ENCODE measurements at places on chromosomes 1 and 21. TPM values are rescaled to one million over a fixed set of nuclear protein-coding genes. Genes with fewer than 3 reads are reported as not detected.

The FTCD gene
- 0.39 TPM for total RNA-seq

The SLFNL1 gene
- 2.0 TPM for total RNA-seq

The NPL gene
- total RNA-seq: 1.3 TPM

The LRRC39 gene
- total RNA-seq: 0.22 TPM

The OR10Z1 gene
- not detected for total RNA-seq

The RAB25 gene
- 62.4 TPM for total RNA-seq

The TNFRSF1B gene
- not detected for total RNA-seq

The SYCP1 gene
- total RNA-seq: not detected

The PCAT6 gene
- 1.2 TPM for total RNA-seq

The EXTL1 gene
- 6.7 TPM for total RNA-seq

The POMGNT1 gene
- 85.1 TPM for total RNA-seq

The MYOC gene
- total RNA-seq: not detected

The PTAFR gene
- not detected for total RNA-seq

The CHD1L gene
- total RNA-seq: 11.8 TPM

The BCL2L15 gene
- 0.39 TPM for total RNA-seq

The CFAP57 gene
- total RNA-seq: 0.39 TPM

The BRINP2 gene
- 2.4 TPM for total RNA-seq

The DIO1 gene
- total RNA-seq: not detected

The GPR25 gene
- not detected for total RNA-seq

The MYOG gene
- total RNA-seq: not detected

The PRAMEF9 gene
- not detected for total RNA-seq

The SFN gene
- 146 TPM for total RNA-seq

The SPRR2A gene
- total RNA-seq: not detected

The LRRC38 gene
- not detected for total RNA-seq

The ITLN2 gene
- total RNA-seq: not detected

The GUCA2A gene
- total RNA-seq: not detected

The TEDDM1 gene
- not detected for total RNA-seq

The GJA8 gene
- not detected for total RNA-seq

The OR2T11 gene
- 8.2 TPM for total RNA-seq

The RGL1 gene
- 1.2 TPM for total RNA-seq

The TLR5 gene
- total RNA-seq: 0.39 TPM

The LENEP gene
- total RNA-seq: 3.9 TPM

The AGTRAP gene
- total RNA-seq: 25.1 TPM

The GRHL3 gene
- not detected for total RNA-seq

The FCRL4 gene
- total RNA-seq: not detected

The TMEM52 gene
- 0.54 TPM for total RNA-seq

The CRP gene
- total RNA-seq: not detected

The DAB1 gene
- total RNA-seq: 0.33 TPM

The ZNF672 gene
- 48.3 TPM for total RNA-seq

The DNM3 gene
- total RNA-seq: 2.0 TPM

The CFHR1 gene
- not detected for total RNA-seq

The NTNG1 gene
- under 0.01 TPM for total RNA-seq

The EMC1 gene
- 81.1 TPM for total RNA-seq

The CELA2B gene
- total RNA-seq: not detected

The TAF12 gene
- total RNA-seq: 23.3 TPM

The ALX3 gene
- total RNA-seq: not detected

The CRYBG2 gene
- 14.5 TPM for total RNA-seq

The DMRTA2 gene
- total RNA-seq: not detected

All from placental epithelial cell (primary cell).